GOT3 (cell line): ENCODE measurements at places on chromosomes 3 and 15.

DNA sequence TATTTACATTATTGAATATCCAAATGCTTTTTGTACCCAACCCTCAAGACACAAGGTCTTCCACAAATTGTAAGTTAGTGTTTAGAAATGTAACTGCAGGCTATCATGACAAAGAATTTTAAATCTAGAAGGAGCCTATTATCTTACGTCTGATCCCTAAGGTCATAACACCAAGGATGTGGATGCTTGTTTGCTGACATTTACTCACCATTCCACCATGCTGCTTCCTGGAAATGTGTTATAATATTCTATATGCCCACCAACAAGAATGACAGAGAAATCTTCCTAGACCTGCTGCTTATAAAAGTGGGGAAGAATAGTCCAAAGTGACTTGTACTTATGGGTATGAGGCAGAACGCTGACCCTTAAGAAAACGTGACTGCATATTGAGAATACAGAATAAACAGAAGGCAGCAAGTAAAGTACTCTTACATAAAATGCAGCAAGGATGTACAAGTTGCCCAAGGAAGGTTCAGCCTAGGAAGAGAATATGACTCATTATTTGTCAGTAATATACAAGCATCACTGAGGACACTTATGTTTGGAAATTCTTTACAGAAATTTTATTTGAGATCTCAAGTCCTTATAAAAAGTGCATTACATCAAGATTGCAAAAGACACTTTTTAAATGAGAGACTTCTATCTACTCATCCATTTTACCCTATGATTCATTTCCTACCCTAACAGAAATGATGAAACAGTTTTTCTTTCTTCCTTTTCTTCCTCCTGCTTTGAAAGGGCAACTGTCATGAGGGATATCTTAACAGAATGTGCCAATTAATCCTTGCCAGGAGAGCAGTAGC, 59.6 kb downstream of the ESYT3 start:
- no peak for DNase-seq

DNA sequence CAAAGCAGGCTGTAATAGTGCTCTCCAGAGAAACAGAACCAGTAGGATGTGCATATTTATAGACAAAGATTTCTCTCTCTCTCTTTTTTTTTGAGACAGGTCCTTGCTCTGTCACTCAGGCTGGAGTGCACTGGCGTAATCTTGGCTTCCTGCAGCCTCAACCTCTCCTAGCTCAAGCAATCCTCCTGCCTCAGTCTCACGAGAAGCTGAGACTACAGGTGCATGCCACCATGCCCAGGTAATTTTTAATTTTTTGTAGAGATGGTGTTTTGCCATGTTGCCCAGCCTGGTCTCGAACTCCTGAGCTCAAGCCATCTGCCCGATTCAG, 67.1 kb upstream of the CHD2 start:
- no peak for DNase-seq

DNA sequence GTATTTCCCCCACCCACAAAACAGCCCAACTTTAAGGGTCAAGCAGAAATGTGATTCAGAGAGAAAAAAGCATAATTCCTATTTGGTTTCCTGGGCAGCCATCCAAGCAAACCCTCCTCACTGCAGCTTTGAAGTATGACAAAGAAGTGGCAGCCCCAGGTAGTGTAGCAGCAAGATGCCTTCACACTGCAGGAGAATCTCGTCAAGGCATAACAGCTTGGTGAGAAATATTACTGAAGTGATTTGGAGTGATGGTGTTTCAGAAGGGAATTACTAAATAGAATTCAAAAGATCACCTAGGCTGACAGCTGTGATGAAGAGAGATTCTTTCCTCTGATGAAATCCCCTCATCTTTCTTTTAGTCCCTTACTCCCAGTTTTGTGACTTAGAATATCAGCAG, 173.9 kb downstream of the PYDC2 start:
- no peak for DNase-seq

- no peak for DNase-seq
Observed at GRCh38 chr3:159926573-159926972, 62.1 kb upstream of the IL12A start.

- no peak for DNase-seq
Observed at GRCh38 chr3:129330409-129330808, 51.7 kb downstream of the HMCES start.

DNA sequence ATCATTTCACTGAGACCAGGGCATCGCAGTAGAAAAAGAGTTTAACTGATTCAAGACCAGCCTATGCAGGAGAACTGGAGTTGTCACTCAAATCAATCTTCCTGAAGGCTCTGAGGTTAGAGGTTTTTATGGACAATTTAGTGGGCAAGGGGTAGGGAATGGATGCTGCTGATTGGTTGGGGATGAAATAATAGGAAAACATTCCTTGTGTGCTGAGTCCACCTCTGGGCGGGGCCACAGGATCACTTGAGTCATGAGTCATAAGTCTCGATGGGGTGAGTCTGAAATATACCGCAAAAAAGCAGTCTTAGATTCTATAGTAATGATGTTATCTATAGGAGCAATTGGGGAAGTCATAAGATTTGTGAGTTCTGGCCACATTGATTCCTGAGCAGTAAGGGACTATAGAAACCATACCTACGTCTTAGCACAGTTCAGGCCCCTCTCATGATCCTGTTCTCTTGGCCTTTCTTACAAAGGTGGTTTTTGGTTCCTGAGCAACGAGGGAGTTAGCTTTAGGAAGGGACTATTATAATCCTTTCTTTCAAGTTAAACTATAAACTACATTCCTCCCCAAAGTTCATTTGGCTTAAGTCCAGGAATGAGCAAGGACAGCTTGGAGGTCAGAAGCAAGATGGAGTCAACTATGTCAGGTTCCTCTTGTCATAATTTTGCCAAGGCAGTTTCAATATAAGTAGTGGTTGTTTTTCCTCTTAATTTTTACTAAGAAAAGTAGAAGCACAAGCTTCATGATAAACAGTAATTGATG, 2.7 kb upstream of the OPA1 start:
- no peak for DNase-seq

DNA sequence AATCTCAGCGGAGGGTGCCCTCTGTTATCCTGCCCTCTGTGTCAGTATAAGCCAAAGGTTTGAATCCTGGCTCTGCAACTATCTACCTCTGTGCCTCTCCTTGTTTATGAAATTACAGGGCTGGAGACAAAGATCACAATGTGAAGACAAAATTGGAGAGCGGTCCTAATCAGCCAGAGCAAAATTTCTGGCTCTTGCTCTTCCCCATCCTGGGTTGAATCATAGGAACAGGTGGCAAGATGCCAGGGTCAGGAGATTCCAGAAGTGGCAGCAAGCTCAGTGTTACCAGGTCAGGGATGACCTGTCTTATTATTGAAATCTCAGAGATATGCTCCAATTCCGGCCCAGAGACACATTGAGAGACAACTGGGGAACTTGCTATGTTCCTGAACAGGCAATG, 2.3 kb upstream of the CCR2 start:
- no peak for DNase-seq

DNA sequence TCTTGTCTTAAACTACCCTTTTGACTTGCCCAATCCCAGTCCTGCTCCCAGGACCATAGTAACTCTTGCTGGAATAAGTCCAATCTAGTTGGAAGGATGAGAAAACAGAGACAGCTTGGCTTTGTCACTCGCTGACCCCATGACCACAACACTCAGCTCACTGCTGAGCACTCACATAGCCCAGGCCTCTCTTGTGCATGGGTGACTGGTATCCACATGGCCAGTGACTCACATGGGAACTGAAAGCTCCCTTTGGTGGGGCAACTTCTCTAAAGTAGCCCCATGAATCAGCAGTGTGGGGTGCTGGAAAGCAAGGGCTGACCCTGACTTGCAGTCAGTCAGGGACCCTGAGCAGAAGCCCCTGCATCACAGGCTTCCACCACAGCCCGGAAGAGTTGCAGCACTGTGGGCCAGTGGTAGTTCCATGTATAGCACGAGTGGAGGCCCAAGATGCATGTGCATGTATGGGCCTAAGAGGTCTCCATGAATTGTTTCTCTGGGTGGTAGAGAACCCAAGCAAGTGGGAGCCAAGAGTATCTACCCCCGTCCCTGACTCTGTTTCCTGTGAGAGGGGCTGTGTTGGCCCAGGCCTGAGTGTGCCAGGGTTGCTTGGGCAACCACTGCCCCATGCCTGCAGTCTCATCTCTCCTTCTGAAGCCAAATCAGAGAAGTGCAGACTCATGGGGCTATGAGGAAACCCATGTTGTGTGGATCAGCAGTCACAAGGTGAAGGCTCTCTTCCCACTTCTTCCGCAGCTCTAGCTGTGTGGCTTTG, 62.1 kb upstream of the XCR1 start:
- peak; percentile 55 for DNase-seq

- no peak for DNase-seq
Observed at GRCh38 chr3:191362524-191363090, 32.3 kb upstream of the UTS2B start.
